Urinary bladder (tissue), 4 donors: ENCODE measurements at places on chromosomes 1 and 21.

GRCh38 chr21:44052071-44052829, 40.1 kb downstream of the TRAPPC10 start:
- no peak for DNase-seq

DNA sequence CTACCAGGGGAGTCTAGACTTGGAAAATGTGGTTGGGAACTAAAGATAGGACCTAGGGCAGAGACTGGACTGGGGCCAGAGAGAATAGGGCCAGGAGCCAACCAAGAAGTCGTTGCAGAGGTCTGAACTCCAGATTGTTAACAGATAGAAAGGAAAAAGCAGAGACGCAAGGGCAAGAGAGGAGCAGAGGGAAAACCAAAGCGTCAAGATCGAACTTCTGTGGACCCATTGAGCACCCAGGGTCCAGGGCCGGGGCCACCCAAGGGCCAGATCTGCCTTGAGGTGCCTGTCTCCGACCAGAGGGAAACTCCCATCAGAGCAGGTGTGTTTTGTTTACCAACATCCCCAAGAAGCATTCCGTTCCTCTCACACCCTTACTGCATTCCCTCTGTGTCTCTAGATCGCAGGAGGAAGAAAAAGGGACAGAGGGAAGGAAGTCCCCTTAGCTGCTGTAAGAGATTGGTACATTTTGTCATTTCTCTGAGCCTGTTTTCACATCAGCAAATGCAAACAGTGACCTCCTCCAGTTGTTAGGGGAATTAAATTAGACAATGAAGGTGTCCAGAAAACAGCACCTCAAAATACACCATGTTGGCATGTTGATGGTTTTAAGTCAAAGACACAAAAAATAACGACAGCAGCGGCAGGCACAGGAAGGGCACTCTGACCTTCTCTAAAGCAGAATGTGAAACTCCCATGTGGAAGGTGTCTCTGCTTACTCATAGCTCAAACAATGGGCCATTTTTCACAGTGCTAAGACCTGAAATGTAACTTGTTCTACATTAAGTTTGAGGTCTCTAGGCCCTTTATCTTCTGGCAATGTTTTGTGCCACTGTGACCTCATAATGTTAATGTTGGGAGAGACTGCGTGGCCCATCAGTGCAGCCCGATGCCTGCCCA, 105.8 kb upstream of the RAB4A start:
- no peak for DNase-seq

- DNase-seq = no peak
These were observed 53.0 kb downstream of the KANK4 start for GRCh38 chr1:62265956-62266935.

- no peak for DNase-seq
These were observed 23.1 kb upstream of the PTBP2 start for GRCh38 chr1:96698342-96698983.

- DNase-seq = no peak
These were observed 241.5 kb downstream of the FOXD2 start for GRCh38 chr1:47679301-47679791.

- DNase-seq = no peak
These were observed 308.2 kb downstream of the BRINP3 start for GRCh38 chr1:190169311-190170067.

- DNase-seq = no peak
These were observed 413.3 kb upstream of the ZRANB2 start for GRCh38 chr1:71494163-71494562.

GRCh38 chr1:2585318-2586092, 1.1 kb upstream of the PRXL2B start:
- DNase-seq = no peak

- no peak for DNase-seq
These were observed 161.3 kb upstream of the POU3F1 start for GRCh38 chr1:38207906-38208305.
